ENCODE measurements at places on chromosomes 1 and 21.

GRCh38 chr1:223761411-223761810 is 49.1 kb downstream of the CAPN2 start:
- no peak for DNase-seq

DNA sequence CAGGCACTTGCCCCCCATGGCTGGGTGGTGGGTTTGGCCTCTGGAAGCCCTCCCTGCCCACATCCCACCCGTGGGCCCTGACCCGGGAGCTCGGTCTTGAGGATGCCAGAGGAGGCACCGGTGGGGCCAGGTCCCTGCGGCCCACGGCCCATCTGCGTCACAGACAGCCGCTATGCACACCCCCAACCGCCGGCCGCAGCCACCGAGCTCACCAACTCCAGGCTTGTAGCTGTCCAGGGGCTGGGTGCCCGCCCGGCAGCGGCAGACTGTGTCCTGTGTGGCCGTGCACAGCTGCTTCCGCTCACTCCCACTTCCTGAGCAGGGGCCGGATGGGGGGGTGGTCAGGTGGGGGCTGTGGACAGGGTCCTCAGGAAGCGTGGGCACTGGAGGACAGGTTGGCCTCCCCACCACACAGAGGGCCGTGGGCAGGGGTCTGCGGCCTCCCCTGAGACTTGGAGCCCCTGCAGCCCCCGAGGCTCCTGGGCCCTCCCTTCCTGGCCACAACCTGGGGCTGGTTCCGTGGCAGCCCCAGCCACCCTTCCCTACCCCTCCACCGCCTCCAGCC is 1.1 kb downstream of the TNFRSF4 start:
- no peak for DNase-seq

DNA sequence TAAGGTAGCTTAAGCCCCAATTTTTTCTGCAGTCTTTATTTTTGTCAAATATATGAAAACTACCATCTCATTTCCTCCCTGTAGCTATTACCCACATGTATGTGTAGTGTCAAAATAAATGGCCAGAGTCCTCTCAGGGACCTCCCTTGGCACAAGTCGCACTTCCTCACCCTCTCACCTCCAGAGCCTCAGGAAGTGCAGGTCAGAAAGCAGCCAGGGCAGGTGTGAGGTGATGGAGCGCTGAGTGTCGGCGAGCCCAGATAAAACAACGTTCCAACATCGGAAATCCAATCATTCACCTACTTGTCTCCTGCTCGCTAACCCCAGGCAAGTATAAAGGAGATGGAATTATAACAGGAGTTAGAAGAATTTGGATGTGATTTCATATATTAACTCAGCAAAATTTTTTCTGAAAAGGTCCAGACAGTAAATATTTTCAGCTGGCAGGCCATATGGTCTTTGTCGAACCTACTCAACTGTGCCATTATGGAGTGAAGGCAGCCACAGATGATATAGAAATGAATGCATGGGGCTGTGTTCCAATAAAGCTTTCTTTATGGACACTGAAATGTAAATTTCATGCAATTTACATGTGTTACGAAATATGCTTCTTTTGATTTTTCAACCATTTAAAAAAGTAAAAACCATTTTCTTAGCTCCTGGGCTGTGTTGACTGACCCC is 76.8 kb upstream of the ERG start:
- DNase-seq = no peak

- no peak for DNase-seq
Measured at GRCh38 chr1:18989896-18990295, 33.4 kb upstream of the IFFO2 start.

GRCh38 chr1:160862203-160863060 is at the start of gene CD244:
TSS of gene CD244 (minus strand) at chr1:160862887. CDS start at chr1:160862677, 210 bp downstream.
- no peak for DNase-seq

DNA sequence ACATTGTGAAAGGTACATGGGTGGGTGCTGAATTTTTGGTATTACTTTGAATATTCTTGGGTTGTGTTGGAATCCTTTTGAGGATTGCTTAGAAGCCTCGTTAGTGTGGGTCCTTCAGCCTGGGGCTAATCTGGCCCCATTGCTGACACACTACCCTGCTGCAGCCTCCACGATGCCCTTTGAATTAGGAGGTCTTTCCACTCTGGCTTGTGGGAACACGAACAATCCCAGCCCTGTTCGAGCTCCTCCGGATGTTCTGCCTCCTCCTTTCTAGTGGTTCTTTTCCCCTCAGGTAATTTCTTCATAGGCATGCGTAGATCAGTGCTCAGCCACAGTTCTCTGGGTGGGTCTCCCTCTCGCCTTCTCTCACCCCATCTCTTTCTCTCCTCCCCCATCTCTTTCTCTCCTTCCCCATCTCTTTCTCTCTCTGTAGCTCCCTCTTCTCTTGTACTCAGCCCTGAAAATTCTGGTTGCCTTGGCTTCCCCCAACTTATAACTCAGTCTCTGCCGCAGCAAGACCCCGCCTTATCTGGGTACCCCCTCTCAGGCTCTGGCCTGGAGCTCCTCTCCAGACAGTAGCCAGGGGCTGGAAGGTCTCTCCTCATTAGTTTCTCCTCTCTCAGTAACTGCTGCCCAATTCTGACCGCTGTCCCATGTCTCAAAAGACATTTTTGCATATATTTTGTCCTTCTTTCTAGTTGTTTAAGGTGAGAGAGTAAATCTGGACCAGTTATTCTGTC is 46.0 kb upstream of the SLC19A1 start:
- DNase-seq = no peak

GRCh38 chr1:162383516-162383915 is 2.0 kb downstream of the C1orf226 start:
- DNase-seq = no peak

- DNase-seq = no peak
Measured at GRCh38 chr1:234975122-234975940, 153.3 kb downstream of the TOMM20 start.

- DNase-seq = no peak
Measured at GRCh38 chr1:84086616-84087015, 57.5 kb upstream of the PRKACB start.

- no peak for DNase-seq
Measured at GRCh38 chr1:10784998-10785727, 11.3 kb downstream of the CASZ1 start.

- no peak for DNase-seq
Measured at GRCh38 chr1:160748181-160748877, 9.3 kb downstream of the SLAMF7 start.

DNA sequence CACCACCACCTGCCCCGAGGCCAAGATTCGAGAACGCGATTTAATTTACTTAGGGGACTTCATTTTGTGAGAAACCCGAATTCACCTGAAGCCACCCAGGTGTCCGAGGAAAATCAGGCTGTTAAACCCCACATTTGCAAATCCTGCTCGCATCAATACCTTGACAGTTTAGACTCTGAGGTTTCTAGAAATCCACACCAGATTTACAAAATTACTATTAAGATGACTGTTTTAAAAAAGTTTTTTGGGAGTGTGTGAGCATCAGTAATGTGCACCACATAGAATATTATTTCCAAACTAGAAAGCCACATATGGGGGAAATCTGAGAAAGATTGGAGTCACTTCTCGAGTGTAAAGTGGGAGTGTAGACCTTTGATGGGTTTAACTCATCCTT is 685 bp downstream of the RIMKLA start:
- no peak for DNase-seq

DNA sequence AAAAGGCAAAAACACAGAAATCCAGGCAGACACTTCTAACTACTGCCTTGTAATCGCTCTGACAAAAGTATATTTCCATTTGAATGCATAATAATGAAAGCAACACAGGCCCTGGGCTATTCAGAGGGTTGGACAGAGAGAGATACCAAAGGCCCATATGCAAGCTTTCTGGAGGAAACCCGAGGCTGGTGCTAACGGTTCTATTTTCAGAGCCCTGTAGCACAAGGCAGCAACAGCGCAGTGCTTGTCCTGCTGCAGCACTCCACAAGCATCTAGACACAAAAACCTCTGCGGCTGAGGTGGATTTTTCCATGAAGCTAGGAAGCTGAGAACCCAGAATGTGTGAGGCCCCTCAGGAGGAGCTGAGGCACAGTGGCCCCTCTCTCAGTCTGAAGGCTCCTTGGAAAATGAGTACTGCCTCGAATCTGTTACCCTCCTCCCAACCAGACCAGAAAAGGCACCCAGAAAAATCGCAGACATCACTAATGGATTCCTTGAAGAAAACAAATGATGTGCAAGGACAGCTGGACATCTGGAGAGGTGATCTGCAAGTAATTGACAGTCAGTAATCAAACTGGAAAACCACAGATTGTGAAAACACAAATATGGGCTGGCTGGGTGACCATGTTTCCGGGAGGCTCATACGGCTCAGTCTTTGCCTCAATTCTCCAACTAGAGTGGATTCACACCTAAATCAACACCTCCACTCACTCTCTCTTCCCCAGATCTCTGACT is 54.0 kb downstream of the COLGALT2 start:
- DNase-seq = no peak

DNA sequence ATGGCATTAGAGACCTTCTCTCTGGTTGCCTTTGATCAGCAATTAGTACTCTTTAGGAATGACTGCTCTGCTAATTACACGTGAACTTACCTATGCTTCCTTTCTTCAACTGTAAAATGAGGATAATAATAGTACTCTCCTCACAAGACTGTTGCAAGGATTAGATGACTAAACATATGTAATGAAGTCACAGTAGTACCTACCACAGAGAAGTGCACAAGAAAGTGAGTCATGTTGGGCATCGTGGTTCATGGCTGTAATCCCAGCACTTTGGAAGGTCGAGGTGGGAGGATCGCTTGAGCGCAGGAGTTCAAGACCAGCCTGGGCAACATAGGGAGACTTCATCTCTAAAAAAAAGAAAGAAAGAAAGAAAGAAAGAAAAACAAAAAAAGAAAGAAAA is 68.1 kb upstream of the AK4 start:
- DNase-seq = no peak

DNA sequence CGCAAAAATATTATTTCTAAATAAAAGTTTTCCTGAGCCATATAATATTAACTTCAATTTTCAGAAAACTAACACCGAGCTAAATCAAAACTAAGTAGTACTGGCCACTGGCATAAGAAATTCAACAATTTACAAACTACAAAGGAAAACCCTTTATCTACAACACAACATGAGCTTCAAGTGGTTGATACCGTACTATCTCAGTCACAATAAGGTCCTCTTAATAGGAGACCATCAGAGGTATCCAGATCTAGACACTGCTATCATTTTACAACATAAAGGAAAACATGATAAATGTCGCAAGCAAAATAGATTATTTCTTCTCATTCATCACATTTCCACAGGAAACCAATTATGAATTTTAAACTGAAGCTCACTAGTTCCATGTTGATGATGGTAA is 39.5 kb downstream of the GATAD2B start:
- DNase-seq = no peak

GRCh38 chr1:3168678-3169077 is 99.7 kb downstream of the PRDM16 start:
- DNase-seq = no peak

GRCh38 chr1:14738235-14738634 is 139.8 kb downstream of the KAZN start:
- no peak for DNase-seq

- DNase-seq = no peak
Measured at GRCh38 chr1:112308716-112309115, 87.3 kb upstream of the CTTNBP2NL start.

- no peak for DNase-seq
Measured at GRCh38 chr1:245091818-245092637, 62.8 kb upstream of the KIF26B start.

DNA sequence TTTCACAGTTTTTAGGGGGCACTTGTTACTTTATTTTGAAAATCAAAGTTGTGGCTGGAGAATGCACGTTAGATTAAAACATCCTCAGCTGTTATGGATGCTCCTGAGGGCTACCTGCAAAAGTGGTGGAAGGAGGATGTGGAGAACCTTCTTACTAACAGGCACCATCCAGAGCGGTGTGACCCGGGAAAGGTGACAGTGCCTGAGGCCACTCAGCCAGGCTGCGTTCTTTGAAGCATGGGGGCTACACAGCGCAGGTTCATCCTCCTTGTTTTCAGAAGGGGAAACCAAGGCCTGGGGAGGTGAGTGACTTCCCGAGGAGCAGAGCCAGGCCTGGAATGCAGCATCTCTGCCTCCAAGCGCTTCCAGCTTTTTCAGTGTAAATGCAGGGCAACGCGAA is 24.0 kb downstream of the DMRTB1 start:
- no peak for DNase-seq

DNA sequence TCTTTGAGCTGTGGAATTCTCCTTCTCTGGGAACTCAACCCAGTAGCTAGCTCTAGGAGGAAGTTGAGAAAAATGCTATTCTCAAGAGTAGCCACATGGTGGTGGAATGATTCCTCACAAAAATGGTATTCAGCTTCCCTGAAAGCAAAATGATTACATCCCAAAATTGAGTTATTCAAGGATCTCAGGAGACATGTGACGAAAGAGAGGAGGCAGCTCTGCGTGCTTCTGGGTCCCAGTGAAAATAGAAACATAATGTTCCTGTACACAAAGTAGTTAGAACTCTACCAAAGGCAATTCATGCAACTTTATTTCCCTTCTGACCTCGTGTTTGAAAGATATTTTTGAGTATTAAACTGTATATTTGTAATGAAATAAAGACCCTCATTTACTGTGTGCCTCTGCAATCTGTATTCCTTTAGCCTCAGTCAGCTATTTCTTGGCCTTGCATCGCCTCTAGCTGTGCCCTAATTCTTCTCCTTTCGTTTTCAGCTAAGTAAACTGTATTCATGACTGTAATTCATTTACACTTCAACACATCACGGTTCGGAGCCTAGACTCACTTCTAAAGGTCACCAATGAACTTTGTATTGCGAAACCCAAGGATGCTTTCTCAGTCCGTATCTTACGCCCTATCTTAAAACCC is 167.3 kb downstream of the FASLG start:
- DNase-seq = no peak

DNA sequence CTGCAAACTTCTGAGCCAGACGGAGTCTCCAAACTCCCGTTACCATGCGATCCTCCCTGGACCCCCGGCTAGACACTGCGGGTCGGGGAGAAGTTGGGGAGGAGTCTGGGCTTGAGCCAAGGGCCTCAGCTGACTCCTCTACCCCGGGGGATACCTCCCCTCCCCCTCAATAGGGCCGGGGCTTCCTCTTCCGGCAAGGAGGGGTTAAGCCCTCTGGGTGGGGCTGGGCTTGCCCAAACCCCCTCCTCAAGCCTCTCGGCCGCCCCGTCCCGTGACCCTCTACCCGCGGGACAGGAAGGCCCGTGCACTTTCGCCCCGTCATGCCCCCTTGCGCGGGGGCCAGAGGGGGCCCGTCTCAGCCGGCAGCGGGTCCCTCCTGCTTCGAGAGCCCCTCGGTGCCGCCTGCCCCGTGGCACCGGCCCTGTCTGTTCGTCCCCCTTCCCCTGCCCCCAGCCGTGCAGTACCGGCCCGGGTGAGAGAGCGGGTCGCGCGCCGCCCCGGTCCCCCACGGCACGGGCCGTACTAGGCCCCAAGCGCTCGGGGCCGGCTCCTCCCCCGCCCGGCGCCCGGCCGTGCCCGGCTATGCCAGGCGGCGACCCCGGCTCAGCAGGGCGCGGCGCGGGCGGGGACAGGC is 652 bp downstream of the ARL8A start:
- no peak for DNase-seq

GRCh38 chr21:27572696-27573095 is 605.8 kb upstream of the ADAMTS5 start:
- no peak for DNase-seq
